Spinal cord (tissue), 10 donors: ENCODE measurements at places on chromosomes 5 and 9.

GRCh38 chr5:135371622-135372232, 27.3 kb downstream of the MACROH2A1 start:
- no peak overlapping the region for H3K27ac ChIP-seq
- no peak overlapping the region for H3K4me3 ChIP-seq
- H3K36me3 ChIP-seq: peaks cover 39% of the 10 kb centered on the region
- DNase-seq: no peak

DNA sequence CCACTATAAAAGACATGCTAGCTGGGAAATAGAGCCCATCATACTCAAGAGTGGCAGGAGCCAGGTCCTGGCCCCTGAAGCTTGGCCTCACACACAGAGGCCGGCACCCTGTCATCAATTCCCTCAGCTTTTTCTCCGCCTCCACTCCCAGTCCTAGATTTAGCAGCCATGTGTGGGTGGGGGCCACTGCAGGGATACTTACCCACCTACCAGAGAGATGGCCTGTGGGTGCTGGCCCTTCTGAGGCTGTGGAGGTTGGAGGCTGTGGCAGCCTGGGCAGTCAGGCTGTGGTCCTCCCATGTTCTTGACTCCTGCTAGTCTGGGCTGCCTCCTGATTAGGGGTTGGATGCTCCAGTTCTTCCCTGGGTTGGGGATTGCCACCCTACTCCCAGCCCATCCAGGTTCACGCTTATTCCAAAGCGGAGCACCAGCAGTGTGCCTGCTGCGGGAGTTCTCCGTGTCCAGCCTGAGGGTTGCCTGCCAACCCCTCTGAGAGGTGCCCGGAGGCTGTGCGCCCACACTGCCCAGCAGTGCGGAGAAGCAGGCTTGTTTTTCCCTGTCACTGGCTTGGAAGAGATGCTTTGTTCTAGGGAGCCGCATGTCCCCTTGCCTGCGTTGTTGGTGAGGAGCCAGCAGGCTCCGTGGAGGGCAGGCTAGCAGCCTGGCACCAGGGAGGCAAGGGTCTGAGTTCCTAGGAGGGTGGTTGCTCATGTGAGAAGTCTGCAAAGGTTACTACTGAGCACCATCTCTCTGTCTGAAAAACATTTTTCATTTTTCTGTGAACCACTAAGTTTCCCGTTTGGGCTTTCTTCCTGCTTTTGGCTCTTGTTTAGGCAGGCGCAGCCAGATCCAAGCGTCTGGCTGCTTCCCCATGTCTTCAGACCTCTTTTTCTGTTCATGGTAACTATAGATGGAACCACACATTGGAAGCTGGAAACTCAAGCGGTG, 7.5 kb downstream of the SLC22A5 start:
- peaks cover 24% of the 10 kb centered on the region for H3K4me1 ChIP-seq
- H3K27ac ChIP-seq: peak overlapping the region; percentile 55
- peaks cover 9% of the 10 kb centered on the region for H3K36me3 ChIP-seq

DNA sequence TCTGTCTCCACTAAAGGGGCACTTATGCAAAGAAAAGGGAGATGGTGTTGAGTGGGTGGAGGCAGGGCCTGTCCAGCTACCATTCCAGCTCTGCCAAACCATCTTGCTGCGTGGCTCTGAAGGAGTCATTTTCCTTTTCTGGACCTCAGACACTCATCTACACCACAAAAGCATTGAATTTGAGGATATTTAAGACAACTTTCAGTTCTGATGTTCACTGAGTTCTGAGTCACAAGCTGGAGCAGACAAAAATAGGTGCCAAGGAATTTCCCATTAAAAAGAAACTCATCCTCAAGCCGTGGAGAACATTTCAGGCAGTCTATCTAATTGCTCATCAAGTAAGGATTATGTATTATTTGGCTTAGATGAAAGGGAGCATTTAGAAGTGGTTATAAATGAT, 195.0 kb upstream of the TBC1D2 start:
- H3K27me3 ChIP-seq: no peaks in the 10 kb centered on the region
- H3K36me3 ChIP-seq: peaks cover 17% of the 10 kb centered on the region
- no peak overlapping the region for H3K4me3 ChIP-seq
- H3K27ac ChIP-seq: no peak overlapping the region
- H3K4me1 ChIP-seq: peaks cover 17% of the 10 kb centered on the region

- DNase-seq: no peak
- no peaks in the 10 kb centered on the region for H3K36me3 ChIP-seq
- no peak overlapping the region for H3K4me3 ChIP-seq
- no peaks in the 10 kb centered on the region for H3K27me3 ChIP-seq
These were observed 472.0 kb downstream of the ACTL7B start for GRCh38 chr9:108383796-108384195.

DNA sequence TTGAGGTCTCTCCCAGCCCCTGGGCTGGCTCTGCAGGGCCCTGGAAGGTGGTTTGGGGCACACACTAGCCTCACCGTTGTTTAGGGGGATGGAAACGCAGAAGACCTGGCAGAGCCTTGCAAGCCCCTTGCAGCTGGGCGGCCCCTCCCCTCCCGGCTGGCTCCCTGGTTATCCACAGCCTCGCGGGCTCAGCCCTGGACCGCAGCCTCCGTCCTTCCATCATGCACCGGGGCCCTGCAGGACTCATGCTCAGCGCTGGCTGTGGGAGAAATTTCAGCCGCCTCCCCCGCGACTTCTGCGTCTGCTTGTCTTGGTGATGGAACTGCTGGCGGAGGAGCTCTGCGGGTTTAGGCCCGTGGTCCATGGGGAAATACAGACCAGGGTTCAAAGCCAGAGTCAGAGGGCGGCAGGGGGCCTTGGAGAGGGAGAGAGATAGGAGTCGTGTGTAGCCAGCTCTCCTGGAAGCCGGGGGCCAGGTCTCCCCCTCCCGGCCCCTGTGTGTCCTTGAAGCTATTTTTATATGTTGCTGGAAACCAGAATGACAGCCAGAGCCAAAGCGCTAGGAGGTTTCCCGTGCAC, 75.8 kb upstream of the IER5L start:
- H3K4me1 ChIP-seq: peaks cover 33% of the 10 kb centered on the region
- H3K27ac ChIP-seq: peak overlapping the region; percentile 25
- no peak for DNase-seq
- H3K27me3 ChIP-seq: peaks cover 10% of the 10 kb centered on the region
- H3K4me3 ChIP-seq: no peak overlapping the region
